Erythroblast (primary cell): ENCODE measurements at places on chromosomes 2 and 18.

DNA sequence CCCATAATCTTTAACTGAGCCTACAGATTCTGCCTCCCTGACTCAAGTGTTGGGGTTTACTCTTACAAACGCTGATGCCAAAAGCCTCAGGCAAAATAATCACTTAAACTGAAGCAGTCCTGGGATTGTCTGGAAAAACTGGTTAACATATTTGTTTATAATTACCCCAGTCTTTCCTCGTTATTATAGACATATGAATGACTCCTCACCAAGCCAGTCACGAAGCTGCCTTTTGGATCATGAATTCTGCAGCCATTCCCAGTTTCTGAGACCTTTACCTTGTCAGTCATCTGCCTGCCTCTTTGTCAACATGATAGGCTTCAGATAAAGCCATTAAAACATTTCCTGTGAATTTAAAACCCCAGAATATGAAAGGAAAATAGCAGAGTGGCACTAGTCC lies 46.4 kb downstream of the MREG start:
- no peak for DNase-seq

- DNase-seq: no peak
Observed at GRCh38 chr2:48961009-48961408, 193.3 kb downstream of the FSHR start.

DNA sequence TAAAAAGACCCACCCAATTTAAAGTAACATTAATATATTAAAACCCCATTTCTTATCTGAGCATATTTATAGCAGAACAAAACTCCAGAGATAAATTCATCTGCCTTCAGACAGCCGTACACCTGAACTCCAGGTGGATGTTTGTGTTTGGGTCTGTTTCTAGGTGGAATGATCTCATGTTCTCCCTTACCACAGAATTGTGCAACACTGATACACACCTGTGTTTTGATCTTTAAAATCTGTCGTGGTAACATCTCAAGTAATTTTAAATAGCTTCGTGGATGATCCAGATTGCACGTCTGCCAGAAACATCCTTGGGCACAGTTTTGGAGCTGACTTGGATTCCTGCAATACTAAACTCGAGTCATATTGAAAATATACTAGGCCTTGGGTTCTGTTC lies 207.5 kb upstream of the FOSL2 start:
- DNase-seq: no peak

DNA sequence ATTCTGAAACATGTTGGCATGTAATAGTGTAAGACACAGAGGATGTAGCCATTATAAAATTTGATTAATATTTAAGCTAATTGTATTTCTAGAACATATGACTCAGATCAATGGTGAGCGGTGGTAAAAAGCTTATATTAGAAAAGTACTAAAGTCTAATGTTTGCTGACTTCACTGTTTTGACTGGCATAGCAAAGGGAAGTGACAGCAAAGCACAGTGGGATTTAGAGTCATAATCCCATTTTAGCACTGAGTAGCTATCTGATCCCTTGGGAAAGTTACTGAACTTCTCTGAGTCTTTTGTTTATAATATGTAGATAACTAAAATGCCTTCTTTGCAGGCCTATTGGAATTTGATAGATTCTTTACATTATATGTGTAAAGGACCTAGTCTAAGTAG lies 60.4 kb downstream of the KIAA1328 start:
- no peak for DNase-seq

DNA sequence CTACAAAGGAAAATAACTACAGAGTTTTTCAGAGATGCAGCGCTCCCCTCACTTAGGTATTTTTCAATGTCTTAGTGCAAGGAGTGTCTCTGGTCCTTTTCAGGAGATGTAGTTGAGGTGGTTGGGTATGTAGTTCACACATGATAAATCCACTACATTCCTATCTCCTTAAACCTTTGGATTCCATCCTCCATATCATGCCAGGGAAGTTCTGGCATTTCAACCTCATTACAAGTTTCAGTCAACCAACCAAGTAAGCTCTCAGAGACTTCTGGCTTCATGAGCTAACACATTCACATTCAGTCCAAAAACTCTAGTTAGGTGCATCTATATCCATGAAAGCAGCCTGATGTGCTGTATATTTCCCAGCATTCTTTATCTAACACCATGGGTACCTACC lies 47.3 kb downstream of the MAP3K20 start:
- DNase-seq: no peak

DNA sequence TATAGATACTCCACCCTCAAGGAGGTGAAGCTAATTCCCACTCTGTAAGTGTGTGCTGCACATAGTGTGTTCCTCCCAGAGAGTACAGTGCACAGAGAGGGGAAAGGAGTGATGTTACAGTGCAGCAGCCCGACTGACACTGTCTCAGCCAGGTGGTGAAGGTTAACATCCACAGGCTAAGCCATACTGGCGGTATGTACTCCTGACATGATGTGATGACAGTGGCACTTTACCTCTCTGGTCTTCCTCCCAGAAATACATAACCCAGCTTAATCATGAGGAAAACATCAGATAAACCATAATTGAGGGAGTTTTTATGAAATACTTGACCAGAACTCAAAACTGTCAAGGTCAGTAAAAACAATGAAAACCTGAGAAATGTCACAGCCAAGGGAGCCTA lies 107.1 kb downstream of the RAB3GAP1 start:
- DNase-seq: no peak

- no peak for DNase-seq
Observed at GRCh38 chr2:54191361-54192135, 64.5 kb downstream of the TSPYL6 start.

GRCh38 chr2:36438449-36438977 lies 82.9 kb downstream of the CRIM1 start:
- DNase-seq: no peak

DNA sequence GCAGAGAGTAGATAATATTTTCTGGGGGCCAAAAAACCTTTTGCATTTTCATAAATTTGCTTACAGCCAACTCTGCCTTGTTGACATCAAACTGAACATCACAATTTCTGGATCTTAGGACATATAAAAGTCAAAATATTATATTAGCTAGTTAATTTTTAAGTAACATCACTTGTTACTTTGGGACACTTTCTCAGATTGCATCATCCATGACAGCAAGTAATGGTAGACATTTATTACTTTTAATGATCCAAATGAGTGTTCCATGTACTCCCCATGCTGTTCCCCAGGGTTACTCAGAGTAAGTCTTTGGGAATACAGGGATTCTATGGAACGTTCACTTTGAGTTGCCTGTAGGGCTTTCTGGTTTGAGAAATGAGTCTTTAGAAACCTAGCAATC lies 39.1 kb upstream of the CWC22 start:
- DNase-seq: no peak
